Psoas muscle (tissue), 8 donors: ENCODE measurements at places on chromosomes 2 and 18.

DNA sequence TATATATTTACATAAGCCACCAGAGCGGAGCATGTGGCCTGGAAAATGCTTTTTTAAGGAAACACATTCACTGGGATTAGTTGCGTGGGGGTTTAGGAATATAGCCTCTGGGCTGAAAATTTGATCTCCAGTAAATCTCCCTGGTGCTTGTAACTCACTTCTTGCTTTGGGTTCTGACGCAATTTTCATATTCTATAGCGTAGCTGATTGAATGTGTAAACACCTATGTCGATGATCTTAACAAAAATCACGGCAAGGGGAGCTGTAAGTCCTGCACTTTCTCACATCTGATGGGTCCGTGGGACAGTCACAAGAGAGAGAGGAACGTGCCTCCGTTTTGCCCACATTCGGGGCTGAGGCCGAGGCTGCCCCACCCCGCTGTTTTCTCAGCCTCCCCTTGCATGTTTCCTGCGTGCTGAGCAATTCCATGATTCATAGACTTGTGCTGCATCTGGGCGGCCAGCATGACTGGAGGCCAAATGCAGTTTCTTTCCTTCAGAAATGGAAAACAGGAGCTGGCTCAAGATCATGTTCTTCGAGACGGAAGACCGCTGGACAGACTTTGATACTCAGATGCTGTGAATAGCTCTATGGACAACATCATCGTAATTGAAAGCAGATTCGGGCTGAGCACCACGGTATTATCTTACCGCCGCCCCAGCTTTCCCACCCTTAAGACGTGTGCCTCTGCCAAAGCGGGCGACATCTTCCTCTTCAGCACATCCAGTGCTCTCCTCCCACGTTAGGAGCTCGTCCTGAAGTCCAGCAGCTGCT, 109.2 kb downstream of the TMEM18 start:
- DNase-seq, result peak; percentile 62

GRCh38 chr2:149587220-149587949, at the start of gene MMADHC:
Gene MMADHC, minus strand, starts transcription at chr2:149587775. Its CDS starts 678 bp downstream, at chr2:149587097.
- peak; percentile 95 for DNase-seq

GRCh38 chr2:39216346-39217191, 27.2 kb downstream of the CDKL4 start:
- no peak for DNase-seq

DNA sequence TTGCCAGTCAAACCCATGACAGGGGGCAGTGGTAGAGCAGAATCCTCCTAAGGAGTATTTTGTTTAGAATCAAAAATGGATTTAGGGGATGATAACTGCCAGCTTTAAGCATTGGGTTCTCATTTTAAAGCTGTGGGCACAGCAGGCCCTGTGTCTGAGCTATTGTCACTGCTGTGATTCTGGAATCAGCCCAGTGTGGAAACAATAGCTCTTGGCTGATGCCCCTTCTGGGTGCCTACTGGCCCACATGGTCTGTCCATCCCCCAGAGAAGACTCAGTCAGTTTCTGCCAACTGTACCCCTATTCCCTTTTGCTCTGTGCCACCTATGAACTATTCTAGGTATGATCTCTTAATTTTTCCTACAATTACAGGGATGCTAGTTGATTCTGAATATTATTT, 91.7 kb upstream of the LRRTM1 start:
- no peak for DNase-seq

- no peak for DNase-seq
Measured at GRCh38 chr2:33907866-33908265, 308.8 kb upstream of the FAM98A start.

- DNase-seq, result no peak
Measured at GRCh38 chr2:174666312-174666711, 68.7 kb upstream of the WIPF1 start.

DNA sequence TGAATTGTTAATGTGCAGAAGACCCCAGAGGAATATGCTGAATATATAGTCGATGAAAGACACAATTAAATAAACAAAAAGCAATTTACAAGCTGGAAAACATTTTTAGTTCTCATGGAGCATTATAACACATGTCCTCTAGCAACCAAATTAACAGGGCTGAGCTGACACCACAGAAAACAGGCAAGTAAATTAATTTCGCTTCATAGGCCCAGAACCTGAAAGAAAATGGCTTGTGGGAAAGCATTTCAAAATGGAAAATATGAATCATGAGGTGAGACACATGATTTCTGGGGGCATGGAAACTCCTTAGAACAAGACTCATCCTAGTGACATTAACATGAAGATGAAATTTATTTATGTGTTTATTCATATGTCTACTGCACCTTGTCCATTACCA, 25.0 kb upstream of the RNF152 start:
- DNase-seq, result no peak

DNA sequence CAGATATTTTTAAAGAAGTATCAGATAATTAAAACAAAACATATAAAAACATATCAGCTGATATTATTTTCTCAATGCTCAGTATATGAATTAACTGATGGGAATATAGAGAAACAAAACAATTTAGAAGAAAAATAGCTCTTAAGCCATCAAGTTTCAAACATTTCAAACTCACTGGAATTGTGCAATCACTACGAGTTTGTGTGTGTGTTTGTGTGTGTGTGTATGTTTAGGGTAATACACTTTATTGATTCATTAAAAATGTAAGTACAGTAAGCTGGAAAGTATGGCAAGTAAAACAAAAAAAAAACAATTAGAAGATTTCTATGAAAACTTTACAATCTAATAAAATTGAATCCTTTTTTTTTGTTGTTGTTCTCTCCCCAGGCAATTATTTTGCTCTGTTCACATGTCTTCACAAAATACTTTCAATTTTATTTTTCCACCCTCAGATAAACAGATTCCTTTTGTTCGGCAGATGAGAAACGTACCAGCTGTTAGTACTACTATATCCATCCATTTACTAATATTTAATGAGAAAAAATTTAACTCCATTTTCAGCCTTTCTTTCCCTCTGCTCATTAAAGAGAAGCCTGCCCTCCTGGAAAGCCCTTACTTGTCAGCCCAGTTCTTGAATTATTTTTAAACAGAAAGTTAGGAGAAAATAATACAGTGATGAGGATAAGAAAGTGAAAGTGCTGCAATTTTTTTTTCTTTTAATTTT, 87.6 kb downstream of the SLC8A1 start:
- DNase-seq, result no peak

GRCh38 chr18:73318739-73319479, 451.1 kb upstream of the NETO1 start:
- DNase-seq, result no peak

GRCh38 chr2:234490271-234491091, 6.4 kb downstream of the ARL4C start:
- DNase-seq, result no peak

GRCh38 chr2:88626171-88627054, 851 bp downstream of the EIF2AK3 start:
- peak; percentile 71 for DNase-seq

DNA sequence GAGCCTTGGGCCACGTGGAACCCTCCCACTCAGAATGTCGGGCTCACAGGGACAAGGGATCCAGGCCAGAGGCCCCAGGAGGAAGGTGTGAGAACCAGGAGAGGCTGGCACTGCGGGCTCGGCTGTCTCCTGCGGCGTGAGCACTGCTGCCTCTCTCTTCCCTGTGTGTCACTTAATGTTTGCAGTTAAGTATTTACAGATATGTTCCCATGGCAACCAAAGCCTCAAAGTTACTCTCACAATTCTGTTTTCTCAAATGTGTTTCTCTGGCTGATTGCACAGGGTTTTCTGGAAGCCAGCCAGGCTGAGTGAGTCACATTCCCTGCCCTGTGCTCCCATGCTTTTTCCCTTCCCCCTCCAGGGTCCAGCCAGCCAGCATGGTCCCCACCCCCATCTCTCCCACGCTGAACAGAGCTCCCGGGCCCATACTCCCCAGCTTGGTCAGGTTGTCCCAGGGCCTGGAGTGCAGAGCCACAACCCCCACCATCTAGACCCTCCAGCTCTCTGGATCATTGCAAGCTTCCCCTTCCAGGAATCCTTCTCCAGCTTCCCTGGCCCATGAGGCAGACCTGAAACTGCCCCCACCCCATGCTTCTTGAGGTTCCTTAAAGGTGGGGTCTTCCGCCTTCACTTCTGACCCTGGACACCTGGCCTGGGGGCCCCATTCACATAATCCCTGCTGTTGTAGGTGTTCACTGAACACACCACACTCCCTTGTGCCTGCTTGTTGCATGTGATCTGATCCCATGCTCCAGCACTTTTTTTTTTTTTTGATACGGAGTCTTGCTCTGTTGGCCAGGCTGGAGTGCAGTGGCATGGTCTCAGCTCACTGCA, 265.9 kb downstream of the CELF4 start:
- DNase-seq, result peak; percentile 80

DNA sequence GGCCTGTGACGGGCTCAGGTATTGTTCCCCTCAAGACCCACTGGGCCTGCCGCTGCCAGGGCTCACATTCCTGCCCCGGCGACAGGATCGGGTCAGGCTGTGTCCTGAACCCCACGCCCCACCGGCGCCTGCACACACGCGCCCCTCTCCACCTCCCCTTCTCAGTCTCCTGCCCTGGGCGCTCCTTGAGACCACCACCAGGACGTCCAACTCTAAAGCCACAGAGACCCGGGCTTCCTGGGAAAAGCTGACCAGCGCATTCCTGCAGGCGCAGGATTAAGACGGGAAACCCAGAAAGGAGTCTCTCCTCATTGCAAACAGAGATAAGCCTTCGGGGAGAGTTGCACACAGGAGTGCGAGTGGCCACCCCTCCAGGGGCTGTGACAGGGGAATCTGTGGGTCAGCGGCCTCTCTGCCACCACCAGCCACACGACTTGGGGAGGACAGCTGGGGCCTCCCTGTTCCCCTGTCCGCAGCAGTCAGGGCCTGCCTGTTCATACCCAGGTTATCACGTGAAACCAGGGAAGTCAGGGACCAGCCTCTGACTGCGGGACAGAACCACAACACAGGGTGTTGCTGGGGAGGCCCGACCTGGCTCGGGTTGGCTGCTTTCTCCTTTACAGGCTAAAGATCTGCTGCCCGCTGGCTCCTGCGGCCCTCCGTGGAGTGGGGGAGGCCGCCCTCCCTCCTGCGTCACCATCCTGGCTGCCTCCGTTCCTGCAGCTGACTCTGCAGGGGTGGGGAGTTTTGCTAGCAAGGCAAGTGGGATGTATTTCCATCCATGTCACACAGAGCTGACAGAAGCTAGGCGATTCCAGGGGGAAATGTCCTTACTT, 88.8 kb downstream of the ZCCHC2 start:
- peak; percentile 23 for DNase-seq

GRCh38 chr18:56197241-56197859, 441.0 kb downstream of the TXNL1 start:
- DNase-seq, result no peak

GRCh38 chr2:481388-481787, 193.5 kb upstream of the ALKAL2 start:
- no peak for DNase-seq

DNA sequence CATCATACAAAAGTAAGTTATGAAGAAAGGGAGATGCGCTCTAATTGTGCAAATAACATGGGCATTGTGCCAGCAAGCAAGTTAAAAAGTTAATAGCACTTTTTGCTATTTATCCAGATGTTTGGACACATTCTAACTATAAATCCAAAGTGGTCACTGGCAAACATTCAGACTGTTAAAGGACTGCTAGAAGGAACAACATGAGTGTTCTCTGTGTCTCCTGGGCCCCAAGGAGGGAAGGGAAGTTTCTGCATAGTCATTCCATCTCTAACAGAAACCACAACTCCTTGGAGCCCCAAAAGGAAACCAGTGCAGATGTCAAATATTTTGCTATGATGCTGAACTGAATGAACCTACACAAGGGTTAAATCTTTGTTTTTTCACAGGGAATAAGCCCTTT, 213.3 kb upstream of the HNRNPA3 start:
- DNase-seq, result no peak

- no peak for DNase-seq
Measured at GRCh38 chr2:74762789-74763188, 71.1 kb upstream of the HK2 start.

GRCh38 chr2:65528241-65528574, 95.8 kb upstream of the SPRED2 start:
- no peak for DNase-seq

GRCh38 chr2:174796319-174796771, 32.1 kb upstream of the CHRNA1 start:
- no peak for DNase-seq

GRCh38 chr2:144324446-144325045, 195.4 kb downstream of the ZEB2 start:
- no peak for DNase-seq

DNA sequence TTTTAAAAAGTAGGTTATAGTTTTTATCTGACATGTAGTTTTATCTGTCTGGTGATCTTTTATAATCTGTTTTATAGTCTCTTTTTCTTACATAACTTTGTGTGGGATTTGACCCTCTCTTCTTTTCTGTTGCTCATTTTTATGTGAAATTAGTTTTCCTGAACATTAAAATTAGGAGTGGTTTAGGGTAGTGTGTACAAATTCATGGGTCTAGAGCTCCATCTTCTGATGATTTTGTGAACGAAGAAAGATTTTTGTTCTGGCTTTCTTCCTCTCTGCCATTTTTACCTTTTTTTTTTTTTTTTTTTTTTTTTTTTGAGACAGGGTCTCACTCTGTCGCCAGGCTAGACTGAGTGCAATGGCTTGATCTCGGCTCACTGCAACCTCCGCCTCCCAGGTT, 46.6 kb downstream of the SLC30A6 start:
- no peak for DNase-seq

GRCh38 chr18:78790511-78790910, 189.1 kb upstream of the SALL3 start:
- DNase-seq, result no peak

GRCh38 chr2:237672731-237673129, 45.3 kb downstream of the LRRFIP1 start:
- no peak for DNase-seq

DNA sequence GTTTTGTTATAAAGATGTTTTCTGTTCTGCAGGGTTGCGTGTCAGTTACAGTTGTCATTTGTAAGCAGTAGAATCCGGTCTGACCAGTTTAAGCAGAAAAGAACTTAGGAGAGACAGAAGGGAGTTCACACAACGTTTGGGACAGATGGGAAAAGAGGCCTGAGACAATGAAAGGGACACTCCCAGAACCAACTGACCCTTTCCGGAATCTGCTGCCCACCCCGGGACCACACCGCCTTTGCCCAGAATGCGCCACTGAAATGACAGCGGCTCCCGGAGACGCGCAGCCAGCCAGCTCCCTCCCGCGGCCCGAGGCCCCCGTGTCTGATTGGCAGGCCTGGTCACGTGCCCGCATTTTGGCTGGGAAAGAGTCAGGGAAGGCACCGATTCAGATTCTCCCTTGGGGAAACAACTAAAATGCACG, 244.6 kb downstream of the BCL2 start:
- DNase-seq, result peak; percentile 79
